ENCODE measurements at places on chromosomes 7 and 10. TPM values are rescaled to one million over a fixed set of nuclear protein-coding genes. Genes with fewer than 3 reads are reported as not detected.

Gene FAM25A
- total RNA-seq: not detected

Gene CALML3
- not detected for total RNA-seq

Gene GALNT17
- 26.3 TPM for total RNA-seq

Gene CD36
- total RNA-seq: 6.6 TPM

Gene TMEM140
- total RNA-seq: 0.49 TPM

Gene EDRF1
- 32.9 TPM for total RNA-seq

Gene GIMAP7
- 1.5 TPM for total RNA-seq

Gene PAPSS2
- total RNA-seq: 3.0 TPM

Gene MYH16
- total RNA-seq: not detected

Gene MMP21
- 0.25 TPM for total RNA-seq

Gene PAPOLB
- 0.74 TPM for total RNA-seq

Gene DKK1
- total RNA-seq: 3.0 TPM

Gene RHOBTB1
- total RNA-seq: 27.5 TPM

Gene ADRB1
- total RNA-seq: 2.0 TPM

Gene CHAT
- total RNA-seq: not detected

Gene PTPN12
- 93.7 TPM for total RNA-seq

Gene CYP3A4
- total RNA-seq: not detected

Gene BAMBI
- total RNA-seq: 3.0 TPM

Gene TMEM26
- total RNA-seq: 0.25 TPM

Gene SORCS1
- 15.2 TPM for total RNA-seq

Gene SLC13A1
- not detected for total RNA-seq

Gene TDRD1
- total RNA-seq: 0.25 TPM

Gene CYP2E1
- total RNA-seq: 6.6 TPM

Gene GIMAP2
- 1.5 TPM for total RNA-seq

Gene TIMM23B
- 15.0 TPM for total RNA-seq

Gene PKD2L1
- total RNA-seq: 0.25 TPM

Gene HMX2
- total RNA-seq: not detected

Gene OPALIN
- not detected for total RNA-seq

Gene GJD4
- total RNA-seq: not detected

Gene VWA2
- 2.2 TPM for total RNA-seq

Gene AKR1C8
- not detected for total RNA-seq

Gene GOLGA7B
- 17.7 TPM for total RNA-seq

Gene ITGA8
- 3.2 TPM for total RNA-seq

Gene CAMK2B
- 76.7 TPM for total RNA-seq

Gene ANKRD22
- not detected for total RNA-seq

Gene MEOX2
- total RNA-seq: 0.25 TPM

Gene SYCE1
- 0.74 TPM for total RNA-seq

Gene FFAR4
- total RNA-seq: not detected

Gene IMMP2L
- total RNA-seq: 6.1 TPM

Gene PDE6C
- total RNA-seq: not detected

Gene MET
- 1.7 TPM for total RNA-seq

Gene MKX
- 0.49 TPM for total RNA-seq

Gene STEAP1B
- 1.2 TPM for total RNA-seq

Gene SVOPL
- 0.25 TPM for total RNA-seq

Gene HOXA5
- total RNA-seq: not detected

Gene UCMA
- total RNA-seq: not detected

Gene GPC2
- total RNA-seq: 44.3 TPM

Gene GARIN1A
- 0.74 TPM for total RNA-seq

Gene LAMB1
- 29.5 TPM for total RNA-seq

Gene FAM13C
- total RNA-seq: 15.2 TPM

Gene DMBT1
- total RNA-seq: under 0.01 TPM

Gene PLXDC2
- 9.3 TPM for total RNA-seq

Gene PPP1R9A
- 74.5 TPM for total RNA-seq

Gene HABP2
- under 0.01 TPM for total RNA-seq

Gene AHCYL2
- 23.8 TPM for total RNA-seq

Data from temporal lobe (tissue), 4 donors.